ENCODE measurements at places on chromosomes 4 and X. TPM values are rescaled to one million over a fixed set of nuclear protein-coding genes. Genes with fewer than 3 reads are reported as not detected.

- DNase-seq = no peak
These were observed 50.5 kb upstream of the FAM47C start for GRCh38 chrX:36957425-36958328.

DNA sequence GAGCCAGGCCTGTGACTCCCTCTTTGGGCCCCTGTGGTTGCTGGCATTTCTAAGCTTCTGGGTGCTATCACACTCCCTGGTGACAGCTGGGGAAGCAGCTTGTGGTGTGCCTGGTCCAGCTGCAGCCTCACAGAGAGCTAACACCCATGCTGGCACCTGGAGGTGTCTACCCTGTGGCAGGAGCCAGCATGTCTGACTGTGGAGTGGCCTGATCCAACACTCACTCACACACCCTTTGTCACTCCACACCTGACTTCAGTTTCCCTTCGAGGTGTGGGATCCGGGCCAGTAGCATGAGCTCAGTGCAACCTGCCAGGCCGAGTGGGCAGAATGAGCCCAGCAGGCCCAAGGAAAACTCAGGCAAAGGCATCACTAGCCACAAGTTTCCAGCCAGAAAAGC is 67.5 kb downstream of the TECRL start:
- no peak for DNase-seq

- no peak for DNase-seq
These were observed 265.4 kb upstream of the CASK start for GRCh38 chrX:42188730-42189129.

Gene RNF212
- 2.1 TPM for total RNA-seq

Gene FGFBP2
- total RNA-seq = not detected

DNA sequence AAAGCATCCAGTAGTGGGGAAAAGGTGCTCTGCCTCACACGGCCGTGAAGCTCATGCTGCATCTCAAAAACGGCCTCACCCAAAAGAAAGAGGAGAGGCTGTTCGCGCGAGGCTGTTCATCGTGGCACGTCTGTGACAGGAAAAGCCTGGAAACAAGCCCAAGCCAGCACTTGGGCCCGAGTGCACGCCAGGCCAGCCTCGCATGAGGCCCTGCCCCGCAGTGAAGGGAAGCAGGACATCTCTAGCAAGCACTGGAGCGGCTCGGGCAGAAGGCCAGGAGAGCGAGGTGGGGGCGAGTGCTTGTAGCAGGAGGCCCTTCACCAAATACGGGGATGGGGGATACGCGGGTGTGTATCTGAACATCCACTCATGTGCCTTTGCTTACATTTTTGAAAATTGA is 39.9 kb upstream of the MXD4 start:
- no peak for DNase-seq

Gene CPZ
- not detected for total RNA-seq

Gene TMPRSS11F
- total RNA-seq = not detected

Gene ZAR1
- total RNA-seq = not detected

Gene P2RY4
- total RNA-seq = not detected

Gene LDB2
- total RNA-seq = not detected

GRCh38 chrX:139909712-139910111 is 23.1 kb downstream of the ATP11C start:
- no peak for DNase-seq

DNA sequence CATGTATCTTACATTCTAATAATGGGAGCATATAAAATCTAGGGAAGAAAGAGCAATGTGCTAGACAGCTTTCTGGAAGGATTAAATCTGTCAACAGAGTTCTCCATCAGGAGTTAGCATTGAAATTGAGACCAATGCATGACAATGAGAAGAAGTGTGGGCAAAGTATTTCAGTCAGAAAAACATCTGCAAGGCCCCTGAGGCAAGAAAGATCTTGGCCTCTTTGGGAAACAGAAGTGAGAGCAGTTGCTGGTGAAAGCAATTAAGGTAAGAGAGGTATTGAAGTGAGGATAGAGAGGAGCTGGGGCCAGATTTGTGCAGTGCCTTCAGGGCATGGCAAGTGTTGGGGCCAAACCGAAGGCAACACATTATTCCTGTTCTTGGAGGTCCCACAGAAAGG is 999.1 kb downstream of the STPG2 start:
- no peak for DNase-seq

DNA sequence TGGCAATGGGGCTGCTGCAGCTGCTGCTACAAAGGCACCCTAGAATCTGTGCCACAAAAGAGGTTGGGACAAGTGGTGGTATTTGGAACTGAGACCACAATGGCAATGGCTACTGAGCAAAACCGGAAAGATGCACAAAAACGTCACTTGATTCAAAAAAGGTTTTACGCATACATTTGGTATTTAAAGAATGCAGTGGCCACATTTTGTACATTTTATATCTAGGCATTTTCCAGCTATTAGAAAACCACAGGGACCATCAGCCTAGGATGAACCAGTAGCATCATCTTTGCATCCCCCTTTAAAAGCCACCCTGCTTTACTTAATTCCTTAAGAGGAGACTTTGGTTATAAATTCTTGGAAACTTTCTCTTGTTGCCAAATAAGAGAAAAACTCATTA is 104.8 kb upstream of the CXCL13 start:
- DNase-seq = no peak

Gene ARMCX1
- 0.30 TPM for total RNA-seq

Gene CT55
- total RNA-seq = not detected

DNA sequence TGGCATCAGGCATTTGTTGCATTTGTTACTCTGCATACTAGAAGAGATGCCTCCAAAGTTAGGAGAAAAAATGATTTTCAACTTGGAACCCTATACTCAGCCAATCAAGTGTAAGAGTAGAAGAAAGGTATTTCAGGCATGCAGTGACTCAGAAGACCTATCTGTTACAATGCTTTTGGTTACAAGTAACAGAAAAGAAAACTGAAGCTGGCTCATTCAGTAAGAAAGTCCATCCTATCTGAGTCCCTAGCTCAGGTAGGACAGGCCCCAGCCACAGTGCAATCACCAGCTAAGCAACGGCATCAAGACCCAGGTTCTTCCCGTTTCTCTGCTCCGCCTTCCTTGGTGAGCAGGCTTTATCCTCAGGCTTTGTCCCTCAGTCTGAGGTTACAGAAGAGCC is 23.3 kb downstream of the MECP2 start:
- DNase-seq = no peak

Gene EIF2S3
- 172 TPM for total RNA-seq

DNA sequence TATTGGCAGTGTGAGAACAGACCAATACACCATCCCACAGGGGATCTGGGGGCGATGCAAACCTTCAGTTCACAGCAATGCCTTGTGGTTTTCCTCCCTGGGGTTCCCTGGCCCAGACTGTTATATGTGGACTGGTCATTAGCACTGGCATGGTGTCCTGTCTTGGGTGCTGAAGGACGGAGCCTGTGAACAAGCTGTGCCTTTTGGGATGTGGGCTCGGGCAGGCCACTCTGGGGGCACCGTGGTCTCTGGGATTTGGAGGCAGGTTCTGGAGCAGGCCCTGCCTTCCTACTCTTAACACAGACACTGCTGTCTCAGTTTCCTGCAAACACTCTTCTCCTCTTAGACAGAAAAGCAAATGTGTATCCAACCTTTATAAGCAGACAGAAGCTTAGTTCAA is 93.0 kb upstream of the ADRA2C start:
- DNase-seq = no peak

DNA sequence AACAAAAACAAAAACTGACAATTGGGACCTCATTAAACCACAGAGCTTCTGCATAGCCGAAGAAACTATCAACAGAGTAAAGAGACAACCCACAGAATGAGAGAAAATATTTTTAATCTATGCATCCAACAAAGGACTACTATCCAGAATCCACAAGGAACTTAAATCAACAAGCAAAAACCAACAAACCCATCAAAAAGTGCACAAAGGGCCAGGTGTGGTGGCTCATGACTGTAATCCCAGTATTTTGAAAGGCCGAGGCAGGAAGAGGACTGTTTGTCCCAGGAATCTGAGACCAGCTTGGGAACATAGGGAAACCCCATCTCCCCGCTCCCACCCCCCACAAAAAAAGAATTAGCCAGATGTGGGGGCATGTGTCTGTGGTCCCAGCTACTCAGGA is 10.7 kb downstream of the C4orf51 start:
- no peak for DNase-seq

- no peak for DNase-seq
These were observed 21.2 kb upstream of the PDE6B start for GRCh38 chr4:604131-604530.

Gene LANCL3
- total RNA-seq = 0.45 TPM

DNA sequence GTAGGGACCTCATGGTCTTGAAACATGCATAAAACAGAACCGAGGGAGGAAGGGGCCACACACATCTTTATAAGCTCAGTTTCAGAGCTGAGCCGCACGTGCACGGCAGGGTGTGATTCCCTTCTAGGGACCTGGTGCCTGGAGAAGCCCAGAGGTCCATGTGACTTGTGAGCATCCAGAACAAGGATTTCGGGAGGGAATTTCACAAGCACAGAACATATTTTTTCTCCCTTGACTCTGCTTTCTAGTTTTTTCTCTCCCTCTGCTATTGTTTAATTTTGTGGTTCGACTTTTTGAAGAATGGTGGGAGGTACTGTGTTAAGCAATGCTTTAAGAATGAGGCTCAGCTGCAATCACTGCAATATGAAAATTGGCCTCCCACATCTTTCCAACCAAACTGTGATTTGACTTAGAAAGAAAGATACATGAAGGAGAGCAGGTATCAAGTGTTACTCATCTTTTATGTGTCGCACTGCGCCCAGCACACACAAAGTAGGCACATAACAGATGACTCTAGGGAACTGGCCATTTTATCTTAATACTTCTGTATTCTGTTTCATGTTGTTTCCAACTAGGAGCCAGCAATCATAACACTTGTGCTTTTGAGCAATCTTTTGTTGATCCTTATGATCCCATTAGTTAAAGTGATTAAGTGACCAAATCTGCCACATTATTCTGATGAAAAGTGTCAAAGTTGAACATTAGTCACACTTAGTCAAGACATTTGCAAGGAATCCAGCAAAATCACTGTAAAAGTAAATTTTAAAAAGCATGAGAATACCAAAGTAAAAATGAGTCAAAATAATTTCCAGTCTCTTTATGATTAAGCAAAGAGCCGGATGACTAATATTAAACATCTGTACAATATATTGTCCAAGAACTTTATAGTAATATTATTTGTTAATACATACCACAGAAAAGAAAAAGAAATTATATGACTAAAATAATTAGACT is 86.4 kb downstream of the SHISA3 start:
- no peak for DNase-seq

DNA sequence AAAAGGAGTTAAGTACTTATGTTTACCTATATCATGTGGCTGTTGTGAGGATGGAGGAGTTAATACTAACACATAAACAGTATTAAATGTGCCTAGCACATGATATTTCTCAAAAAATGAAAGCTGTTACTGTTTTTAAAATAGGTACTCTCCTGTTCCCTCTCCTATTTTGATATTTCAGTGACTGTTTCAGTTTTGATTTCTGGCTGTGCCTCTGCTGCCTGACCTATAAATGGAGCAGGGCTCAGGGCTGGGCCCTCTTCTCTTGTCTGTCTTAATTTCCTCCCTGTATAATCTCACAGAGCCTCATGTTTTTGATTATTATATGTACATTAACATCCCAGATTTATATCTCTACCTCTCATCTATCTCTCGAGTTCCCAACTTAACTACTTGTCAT is 93.3 kb downstream of the UGT8 start:
- no peak for DNase-seq

Gene L1CAM
- 3.9 TPM for total RNA-seq

GRCh38 chrX:31228909-31229308 is 157.1 kb upstream of the FTHL17 start:
- DNase-seq = no peak

All from T-helper 17 cell (primary cell).